ENCODE measurements at places on chromosomes 12 and 14. TPM values are rescaled to one million over a fixed set of nuclear protein-coding genes. Genes with fewer than 3 reads are reported as not detected.

The FSCB gene
- total RNA-seq, result not detected

The OVCH1 gene
- not detected for total RNA-seq

The BATF gene
- total RNA-seq, result 0.69 TPM

The GDF11 gene
- 5.3 TPM for total RNA-seq

The OR6C6 gene
- not detected for total RNA-seq

The ADAM21 gene
- total RNA-seq, result 0.98 TPM

The GLT8D2 gene
- 4.8 TPM for total RNA-seq

GRCh38 chr12:107035733-107036132 lies 48.8 kb upstream of the MTERF2 start:
- no peak for DNase-seq

GRCh38 chr14:49921401-49921800 lies 28.5 kb downstream of the ARF6 start:
- DNase-seq, result no peak

- DNase-seq, result no peak
Observed at GRCh38 chr12:56413392-56413791, 35.8 kb downstream of the TIMELESS start.

GRCh38 chr14:58875613-58876012 lies 237.9 kb downstream of the DACT1 start:
- DNase-seq, result no peak

DNA sequence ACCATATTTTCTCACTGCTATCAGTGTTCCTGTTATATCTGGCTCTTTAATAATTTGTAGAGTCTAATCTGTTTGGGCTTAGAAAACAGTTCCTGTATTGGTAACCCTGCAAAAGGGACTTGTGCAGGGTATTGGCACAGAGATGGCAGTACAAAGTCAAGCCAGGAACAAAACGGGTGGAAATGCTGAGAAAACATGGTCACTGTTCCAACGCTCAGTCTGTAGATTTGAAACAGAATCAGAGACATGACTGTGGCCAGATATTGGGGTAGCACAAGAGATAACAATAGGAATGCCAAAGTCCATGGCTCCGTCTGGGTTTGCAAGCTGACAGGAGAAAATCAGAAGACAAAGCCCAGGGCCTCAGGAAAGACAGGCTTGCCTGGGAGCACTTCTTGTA lies 290.7 kb upstream of the PDE3A start:
- no peak for DNase-seq

DNA sequence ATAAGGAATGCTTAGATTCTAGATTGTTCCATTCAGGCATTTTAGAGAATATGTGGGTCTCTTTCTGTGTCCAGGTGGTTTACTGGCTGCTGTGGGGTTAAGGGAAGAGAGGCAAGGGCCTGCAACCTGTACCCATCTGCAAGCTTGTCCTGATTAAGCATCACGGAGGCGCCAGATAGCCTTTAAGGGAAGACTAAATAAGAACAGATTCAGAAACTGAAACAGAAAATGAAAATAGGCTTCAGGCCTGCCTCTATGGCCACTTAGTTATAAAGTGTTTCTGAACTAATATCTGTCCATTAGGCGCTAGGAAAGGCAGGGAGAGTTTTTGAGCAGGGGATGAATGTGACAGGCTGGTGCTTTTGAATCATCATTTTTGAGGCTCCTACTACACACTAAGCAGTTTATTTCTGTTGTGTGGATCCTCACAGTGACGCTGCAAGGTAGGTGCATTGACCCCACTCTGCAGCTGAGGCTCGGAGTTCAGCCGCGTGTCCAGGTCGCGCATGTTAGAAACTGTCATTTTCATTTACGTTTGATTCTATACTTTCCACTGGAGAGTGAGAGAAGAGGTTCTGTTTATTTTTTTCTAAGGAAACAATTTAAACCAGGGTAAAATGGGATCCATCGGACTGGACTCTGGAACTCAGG lies 47.4 kb downstream of the SLC6A12 start:
- DNase-seq, result no peak

GRCh38 chr12:76551482-76551888 lies 8.1 kb downstream of the OSBPL8 start:
- DNase-seq, result no peak

- DNase-seq, result no peak
Observed at GRCh38 chr14:22472466-22472865, 116.6 kb downstream of the DAD1 start.

DNA sequence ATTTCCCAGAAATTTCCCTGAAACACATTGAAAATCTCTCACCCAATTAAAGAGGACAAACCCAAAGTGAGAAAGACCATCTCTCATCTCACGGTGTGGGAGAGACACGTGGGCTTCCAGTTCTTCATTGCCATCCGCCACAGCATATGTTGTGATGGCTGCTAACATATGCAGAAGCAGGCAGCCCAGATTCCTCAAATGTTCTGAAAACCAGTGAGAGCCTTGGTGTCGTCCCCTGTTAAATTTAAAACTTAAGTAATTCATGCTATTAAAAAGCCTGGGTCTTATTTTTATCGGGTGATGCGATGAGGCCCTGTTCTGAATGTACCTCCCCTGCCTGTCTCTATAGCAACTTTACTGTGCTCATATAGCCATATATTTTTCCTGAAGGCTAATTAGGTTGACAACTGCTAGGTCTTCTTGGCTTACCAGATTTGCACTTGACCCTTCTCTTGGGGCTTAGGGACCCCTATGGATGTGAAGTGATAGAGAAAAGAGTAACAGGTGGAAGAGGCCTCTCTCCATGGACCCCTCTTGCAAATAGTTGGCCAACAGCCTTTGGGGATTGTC lies 2.8 kb upstream of the FGF6 start:
- no peak for DNase-seq

DNA sequence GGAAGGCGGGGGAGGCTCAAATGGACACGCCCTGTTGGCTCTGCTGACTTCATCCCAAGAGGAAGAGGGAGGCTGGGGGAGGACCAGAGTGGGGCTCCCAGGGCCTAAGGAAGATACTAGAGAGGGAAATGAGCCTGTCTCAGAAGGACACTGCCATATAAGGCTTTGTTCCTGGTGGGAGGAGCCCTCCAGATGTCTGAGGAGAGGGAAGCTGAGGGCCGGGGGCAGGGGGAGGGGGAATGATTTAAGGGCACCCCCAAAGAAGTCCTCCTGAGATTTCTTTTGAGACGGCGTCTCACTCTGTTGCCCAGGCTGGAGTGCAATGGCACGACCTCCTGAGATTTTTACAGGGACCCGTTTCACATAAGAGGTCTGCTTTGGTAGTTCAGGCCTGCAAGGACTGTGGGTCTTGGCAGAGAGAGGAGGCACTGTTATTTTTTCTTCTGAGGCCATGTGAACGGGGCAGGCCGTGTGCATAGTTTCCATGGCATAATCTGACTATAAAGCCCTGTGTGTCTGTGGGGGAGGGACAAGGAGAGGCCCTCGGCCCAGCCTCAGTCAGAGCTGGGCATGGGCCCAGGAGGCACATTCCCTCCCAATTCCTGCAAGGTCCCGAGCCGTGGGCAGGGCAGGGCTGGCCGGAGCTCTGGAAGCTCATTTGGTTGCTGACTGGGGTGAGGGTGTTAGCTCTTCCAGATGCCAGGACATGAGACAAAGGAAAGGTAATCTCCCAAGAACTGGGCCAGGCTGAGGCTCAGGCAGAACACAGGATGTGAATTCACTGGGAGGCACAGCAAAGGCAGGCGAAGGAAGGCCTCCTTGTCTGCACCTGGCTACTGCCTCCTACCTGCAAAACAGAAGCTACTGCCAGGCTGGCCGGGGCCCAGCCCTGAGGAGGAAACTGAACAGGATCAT lies 22.2 kb upstream of the PLEKHG3 start:
- DNase-seq, result no peak

All from HCT116 (cell line).